ENCODE measurements at places on chromosomes 16 and 17.

- DNase-seq: no peak
Observed at GRCh38 chr16:35492225-35492624, 2032.8 kb downstream of the TP53TG3F start.

DNA sequence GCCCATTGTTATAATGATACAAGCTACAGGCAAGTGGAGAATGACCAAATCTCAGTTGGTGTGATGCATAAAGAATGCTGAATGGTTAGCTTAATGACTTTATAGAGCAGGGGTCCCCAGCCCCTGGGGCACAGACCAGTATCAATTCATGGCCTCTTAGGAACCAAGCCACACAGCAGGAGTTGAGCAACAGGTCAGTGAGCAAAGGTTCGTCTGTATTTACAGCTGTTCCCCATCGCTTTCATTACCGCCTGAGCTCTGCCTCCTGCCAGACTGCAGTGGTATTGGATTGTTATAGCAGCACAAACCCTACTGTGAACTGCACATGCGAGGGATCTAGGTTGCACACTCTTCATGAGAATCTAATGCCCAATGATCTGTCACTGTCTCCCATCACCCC lies 114.0 kb upstream of the ZFHX3 start:
- DNase-seq: no peak

GRCh38 chr17:55683550-55684315 lies 38.9 kb downstream of the TMEM100 start:
- DNase-seq: no peak

DNA sequence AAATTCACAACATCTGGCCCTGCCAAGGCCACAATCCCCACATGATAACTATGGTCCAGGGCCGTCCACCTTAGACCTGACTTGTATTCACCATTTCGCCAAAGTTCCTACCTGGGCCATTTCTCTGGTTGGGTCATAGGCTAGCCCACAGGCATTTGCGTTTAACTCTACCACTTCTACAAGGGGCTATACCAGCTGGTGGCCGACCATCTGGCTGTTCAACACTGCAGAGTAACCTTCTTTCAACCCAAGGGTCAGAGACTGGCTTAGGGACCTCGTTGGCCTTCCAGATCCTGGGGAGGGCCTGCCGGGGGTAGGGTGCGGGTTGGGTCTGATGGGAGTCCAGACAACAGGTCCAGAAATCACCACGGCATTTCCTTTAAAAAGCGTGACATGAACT lies 242.3 kb upstream of the C16orf82 start:
- no peak for DNase-seq

GRCh38 chr17:50331085-50331791 lies 14.7 kb upstream of the XYLT2 start:
- DNase-seq: no peak

GRCh38 chr16:27450196-27450549 lies 48.2 kb downstream of the IL21R start:
- no peak for DNase-seq

DNA sequence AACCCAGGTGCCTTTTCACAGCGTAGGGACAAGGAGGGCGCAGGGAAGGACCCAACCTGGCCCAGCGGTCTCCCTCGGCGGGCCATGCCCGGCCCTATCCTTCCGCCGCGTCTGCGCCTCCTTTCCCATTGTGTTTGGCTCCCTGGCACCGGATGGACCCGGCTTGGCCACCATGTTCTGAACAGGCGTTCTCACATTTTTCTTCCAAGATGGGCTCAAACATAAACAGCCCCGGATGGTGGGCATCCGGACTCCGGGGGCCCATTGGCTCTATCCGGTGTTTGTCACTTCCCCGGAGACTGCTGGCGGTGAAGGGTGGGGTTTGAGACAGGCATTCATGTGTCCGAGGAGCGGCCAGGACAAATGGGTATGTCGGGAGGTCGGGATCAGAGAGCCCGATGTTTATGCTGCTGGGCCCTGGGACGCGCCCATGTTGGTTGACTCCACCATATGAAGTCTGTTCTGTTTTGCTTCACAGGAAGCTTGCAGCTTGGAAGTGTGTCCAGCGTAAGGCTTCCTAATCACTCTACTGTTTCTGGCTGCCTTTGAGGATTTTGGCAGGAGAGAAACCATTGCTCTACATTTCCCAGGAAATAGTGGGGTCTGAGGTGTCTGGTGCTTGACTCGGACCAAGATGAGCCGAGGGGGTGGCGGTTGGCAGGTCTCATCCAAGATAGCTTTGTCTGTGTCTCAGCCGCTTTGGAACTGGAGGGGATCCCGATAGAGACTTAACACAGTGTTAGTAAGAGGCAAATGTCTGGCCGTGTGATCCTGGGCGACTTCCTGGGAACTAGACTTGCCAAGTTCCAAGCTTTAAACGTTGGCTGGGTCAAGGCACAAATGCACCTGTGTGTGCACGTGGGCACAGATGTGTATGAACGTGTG lies 188.3 kb downstream of the IRF8 start:
- DNase-seq: no peak

All from activated B cell treated with CpG ODN at 0.5 μM for 24 hours (primary cell).